NCI-H345 (cell line): ENCODE measurements at places on chromosomes 5 and 9.
A peak's percentile ranks its signal among the peaks of the same experiment; 100 is the strongest.

GRCh38 chr9:125438506-125439433, 177.1 kb downstream of the GAPVD1 start:
- no peak for DNase-seq

- DNase-seq = no peak
These were observed 2139.6 kb upstream of the ACO1 start for GRCh38 chr9:30244877-30245276.

DNA sequence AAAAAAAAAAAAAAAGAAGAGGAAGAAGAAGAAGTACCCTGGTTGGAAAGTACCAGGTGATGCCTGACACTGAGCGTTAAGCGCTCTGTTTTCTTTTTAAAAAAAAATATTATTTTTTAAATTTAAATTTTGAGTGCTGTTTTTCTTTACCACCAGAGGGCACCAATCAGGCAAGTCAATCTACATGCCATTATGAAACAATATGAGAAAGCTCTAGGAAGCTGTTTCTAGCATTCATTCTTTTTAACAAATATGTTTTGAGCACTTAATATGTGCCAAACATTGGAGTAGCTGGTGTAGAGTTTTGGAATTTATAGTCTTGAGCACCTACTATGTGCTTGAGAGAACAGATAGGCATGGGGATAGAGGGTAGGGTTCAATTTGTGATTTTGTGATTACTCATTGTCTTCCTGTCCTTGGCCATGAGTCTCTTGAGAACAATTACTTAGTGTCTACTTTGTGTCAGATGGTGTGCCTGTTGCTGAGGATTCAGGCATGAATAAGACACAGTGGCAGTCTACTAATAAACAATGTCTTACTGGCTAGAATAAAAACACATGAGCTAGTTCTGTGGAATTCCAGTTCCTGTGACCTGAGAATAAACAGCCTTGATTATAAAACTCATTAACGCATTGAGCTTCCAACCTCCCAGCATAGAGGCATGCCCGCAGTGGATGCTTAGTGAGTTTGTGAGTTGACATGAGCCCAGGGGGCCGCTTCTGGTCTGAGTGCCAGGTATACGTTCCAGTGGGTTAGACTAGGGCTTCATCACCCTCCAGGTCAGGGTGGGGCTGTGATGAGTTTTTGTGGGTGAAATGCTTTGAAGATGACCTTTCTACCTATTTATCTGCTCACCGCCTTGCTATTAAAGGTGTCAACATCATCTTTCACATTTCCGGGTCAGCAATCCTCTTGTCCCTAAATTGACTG, 3.0 kb upstream of the UBE2R2 start:
- peak; percentile 22 for DNase-seq

GRCh38 chr9:72656021-72656420, 134.6 kb downstream of the TMC1 start:
- no peak for DNase-seq

DNA sequence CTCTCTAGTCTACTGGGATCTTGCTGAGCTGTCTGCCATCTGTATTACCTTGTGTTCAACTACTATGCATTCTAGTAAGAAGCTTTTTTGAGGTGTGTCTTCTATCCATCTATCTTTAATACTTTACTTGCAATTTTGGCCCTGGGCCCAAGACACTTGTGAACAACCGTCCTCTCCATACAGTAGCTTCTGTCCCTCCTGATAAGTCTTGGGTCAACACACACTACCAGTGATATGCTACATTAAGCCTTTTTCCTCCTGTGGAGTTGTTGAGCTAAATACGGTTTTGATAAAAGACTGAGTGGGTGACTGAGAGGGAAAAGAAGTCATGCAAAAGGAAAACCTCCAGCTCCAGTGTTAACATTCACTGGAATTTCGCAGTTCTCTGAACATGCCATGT, 133.3 kb upstream of the PCA3 start:
- DNase-seq = no peak

- no peak for DNase-seq
These were observed 63.4 kb downstream of the ANKRD33B start for GRCh38 chr5:10627160-10627701.

- no peak for DNase-seq
These were observed 49.3 kb downstream of the RICTOR start for GRCh38 chr5:39024884-39025283.

DNA sequence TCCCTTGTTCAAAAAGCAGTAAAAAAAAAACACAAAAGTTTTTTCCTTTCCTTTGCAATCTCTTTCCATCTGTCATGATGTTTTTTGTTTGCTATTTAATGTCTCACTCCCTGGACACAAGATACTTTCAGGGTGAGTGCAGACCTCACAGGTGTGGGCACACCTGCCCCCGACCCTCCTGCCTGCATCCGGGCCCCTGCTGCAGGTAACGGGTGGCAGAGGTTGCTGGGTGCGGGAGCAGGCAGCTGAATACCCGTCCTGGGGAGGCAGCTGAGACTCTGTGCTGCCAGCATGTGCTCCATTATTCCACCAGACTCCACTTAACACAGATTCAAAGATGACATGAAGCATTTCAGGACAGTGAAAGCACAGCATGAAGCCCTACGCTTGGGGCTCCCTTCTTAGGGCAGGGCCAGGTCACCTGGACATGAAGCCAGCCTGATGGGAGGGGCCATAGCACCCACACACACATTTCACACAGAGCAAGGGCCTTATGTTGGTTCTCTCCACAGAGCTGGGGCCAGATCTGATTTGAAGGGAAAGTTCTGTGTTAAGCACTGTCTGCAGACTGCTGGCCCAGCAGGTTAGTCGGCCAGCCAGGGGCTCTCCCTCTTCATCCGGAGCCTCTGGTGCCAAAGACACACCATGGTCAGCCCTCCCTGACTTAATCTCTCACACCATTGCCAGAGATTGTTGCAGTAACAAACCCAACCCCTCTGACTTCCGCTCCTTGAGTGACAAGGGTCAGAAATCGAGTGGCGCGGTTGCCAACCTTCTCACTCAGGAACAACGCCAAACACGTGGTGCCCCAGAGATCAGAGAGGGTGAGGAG, 13.0 kb downstream of the NEK6 start:
- DNase-seq = peak; percentile 44

GRCh38 chr5:115932991-115933390, 29.3 kb upstream of the LVRN start:
- DNase-seq = no peak

DNA sequence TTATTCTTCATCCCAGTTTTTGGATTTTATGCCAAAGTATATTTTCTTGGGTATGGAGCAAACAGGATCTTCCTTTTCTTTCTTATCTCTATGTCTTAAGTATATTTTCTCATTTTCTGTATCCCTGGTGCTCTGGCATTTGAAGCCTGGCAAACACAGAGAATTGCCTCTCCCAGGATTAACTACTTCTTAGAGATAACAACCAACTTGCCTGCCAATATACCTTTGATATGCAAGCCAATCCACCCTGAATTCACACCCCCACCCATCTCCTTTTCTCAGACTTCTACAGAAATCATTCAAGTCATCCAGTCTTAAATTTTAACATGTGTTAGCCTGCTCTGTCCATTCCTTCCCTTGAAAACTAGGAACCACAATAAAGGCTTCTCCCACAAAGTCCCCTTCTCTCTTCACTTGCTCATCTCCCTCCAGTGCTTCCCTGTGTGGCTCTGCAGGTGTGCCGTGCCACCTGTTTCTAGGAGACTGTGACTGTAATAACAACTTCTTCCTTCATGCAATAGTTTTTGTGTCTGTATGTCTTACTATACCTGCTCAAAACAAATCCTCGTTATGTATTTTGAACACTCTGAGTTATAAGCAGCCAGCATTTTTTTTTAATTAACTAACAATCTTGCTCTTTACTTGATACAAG, 649.7 kb upstream of the RIOK2 start:
- DNase-seq = no peak

DNA sequence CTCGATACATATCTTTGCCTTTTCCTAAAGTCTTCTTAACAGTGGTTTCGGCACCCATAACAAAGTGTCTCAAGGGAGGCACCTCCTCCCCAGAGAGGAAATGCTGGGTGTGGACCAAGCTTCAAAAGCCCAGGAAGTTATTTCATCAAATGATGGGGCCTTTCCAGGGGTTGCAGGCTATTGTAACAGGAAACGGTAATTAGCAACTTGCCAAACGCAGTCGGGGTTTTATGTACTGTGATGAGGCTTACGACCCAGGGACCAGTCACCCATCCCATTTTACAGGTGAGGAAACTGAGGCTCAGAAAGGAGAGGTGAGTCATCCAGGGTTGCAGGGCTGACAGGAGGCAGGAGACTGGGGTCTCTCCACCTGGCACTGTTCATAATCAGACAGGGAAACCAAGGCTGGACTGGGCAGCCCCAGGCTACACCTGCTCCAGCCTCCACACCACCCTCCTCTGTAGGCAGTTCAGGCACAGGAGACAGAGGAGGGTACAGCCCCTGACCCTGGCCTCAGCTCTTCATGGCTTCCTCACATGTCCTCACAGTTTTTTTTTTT, 30.0 kb upstream of the SUSD3 start:
- DNase-seq = no peak

GRCh38 chr9:137276473-137277328, 825 bp upstream of the TOR4A start:
- no peak for DNase-seq

- DNase-seq = peak; percentile 24
These were observed 811 bp upstream of the ARRDC3 start for GRCh38 chr5:91383956-91384300.

- DNase-seq = no peak
These were observed 108.7 kb upstream of the LMX1B start for GRCh38 chr9:126504977-126505455.

DNA sequence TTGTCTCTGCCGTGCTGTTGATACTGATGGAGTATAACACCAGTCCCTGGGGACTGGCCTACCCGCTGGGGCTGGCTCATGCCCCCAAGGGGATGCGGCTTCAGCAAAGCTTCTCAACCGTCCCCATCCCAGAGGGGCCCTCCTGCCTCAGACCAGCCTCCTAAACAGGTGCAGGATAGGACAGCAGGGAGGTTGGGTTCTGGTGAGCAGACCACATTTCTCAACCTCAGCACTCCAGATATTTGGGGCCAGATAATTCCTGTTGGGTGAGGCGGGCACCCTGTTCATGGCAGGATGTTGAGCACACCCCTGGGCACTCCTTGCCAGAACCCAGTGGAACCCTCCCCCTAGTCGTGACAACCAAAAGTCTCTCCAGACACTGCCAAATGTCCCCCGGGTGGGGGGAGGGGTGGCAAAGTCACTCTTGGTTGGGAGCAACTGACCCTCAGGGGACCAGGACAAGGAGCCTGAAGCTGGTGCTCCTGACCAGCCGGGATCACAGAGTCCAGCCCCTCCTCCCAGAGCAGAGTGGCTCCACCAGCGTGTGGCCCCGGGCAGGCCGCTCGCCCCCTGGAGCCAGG, 107.8 kb downstream of the ZNF354C start:
- no peak for DNase-seq

DNA sequence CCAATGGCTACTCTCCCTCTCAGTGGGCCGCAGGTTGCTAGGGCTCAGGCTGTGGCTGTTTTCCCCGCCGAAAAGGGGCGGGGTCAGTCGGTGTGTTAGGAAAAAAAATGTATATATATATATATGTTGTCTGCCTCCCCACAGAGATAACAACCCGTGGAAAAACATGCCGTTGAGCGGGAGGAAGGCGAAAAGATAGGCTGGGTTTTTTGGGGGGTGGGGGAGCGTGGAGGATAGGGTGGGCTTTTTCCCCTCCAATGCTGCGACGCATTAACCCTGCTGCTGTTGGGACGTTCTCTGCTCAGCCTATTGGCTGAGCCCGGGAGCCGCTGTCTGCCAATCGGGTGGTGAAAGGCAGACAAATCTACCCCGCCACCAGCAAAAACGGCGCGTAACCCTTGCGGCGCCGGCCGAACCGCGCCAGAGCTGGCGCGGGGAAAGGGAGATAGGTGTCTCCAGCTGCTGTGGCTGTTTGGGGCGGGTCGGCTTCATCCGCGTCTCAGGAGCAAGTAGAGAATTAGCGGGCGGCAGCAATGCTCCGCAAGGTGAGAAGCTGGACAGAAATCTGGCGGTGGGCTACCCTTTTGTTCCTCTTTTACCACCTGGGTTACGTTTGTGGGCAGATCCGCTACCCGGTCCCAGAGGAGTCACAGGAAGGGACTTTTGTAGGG, at the start of gene PCDHGC4:
Gene PCDHGC4 (plus strand): TSS at position 390 of the 671 bp plus-strand sequence. CDS start 144 bp downstream, at position 534.
- peak; percentile 79 for DNase-seq

DNA sequence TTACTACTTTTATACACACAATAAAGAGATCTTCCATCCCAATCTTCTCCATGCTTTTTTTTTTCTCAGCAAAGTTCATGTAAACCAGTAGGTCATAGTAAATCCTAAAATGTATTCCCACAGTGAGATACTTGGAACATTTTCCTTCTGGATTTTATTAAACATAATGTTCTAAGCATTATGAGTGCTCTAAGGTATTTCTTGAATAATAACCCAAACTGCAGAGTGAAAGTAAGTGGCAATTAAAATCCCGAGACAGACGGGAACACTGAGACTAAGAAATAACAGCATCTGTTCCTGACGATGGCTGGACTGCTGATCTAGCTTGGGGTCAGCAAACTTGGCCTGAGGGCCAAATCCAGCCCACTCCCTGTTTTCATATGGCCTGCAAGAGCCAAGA, 359.8 kb downstream of the ARL15 start:
- no peak for DNase-seq

DNA sequence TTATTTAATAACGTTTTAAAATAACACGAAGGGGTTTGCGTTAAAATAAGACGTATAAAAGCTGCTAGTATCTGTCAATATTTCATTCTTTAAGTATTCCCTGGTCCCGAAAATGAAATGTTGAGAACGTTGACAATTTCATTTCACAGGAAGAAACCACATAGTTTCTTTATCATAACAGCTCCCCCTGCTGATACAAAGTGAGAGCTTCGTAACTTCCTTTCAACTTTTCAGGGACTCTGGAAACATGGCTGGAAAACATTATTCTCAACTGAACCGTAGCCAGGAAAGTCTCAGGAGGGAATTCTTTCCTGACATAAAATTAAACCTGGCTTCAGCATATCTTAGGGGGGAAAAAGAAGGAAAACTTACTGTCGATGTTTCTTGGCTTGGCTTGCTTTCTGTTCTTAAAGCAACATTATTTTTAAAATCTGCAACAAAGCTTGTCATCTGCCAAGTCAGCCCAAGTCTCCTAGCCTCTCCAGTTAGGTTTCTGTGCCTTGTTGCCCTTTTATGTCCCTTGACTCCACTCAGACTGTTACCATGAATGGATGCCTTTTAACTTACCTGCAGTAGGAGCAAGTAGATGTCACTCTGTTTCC, 122.9 kb upstream of the DAB2 start:
- no peak for DNase-seq

DNA sequence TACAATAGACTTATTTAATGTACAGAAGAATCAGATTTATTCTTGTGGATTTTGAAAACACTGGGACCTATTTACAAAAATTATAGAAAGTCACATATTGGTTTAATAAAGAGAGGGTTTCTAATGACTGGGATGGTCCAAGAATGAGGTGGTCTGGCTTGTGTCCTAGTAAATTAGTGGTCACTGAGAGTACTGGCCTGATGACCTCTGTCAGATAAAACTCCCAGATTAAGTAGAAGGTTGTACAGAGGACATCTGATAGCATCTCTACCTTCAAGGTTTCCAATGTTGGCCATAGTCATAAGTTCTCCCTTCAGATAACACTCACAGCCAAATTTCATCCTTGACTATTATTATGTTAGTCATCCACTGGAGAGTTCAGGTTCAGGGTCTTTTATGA, 692.9 kb downstream of the MTRR start:
- no peak for DNase-seq
